ENCODE measurements at places on chromosomes 4 and X. TPM values are rescaled to one million over a fixed set of nuclear protein-coding genes. Genes with fewer than 3 reads are reported as not detected.

CENPVL1 gene
- 0.17 TPM for total RNA-seq

MAGEB4 gene
- not detected for total RNA-seq

SATL1 gene
- 0.06 TPM for total RNA-seq

HELT gene
- total RNA-seq = not detected

ARX gene
- not detected for total RNA-seq

DHX15 gene
- total RNA-seq = 84.5 TPM

PABPC1L2B gene
- not detected for total RNA-seq

SLC4A4 gene
- total RNA-seq = 225 TPM

RAB41 gene
- total RNA-seq = not detected

MTNR1A gene
- not detected for total RNA-seq

GAGE12F gene
- total RNA-seq = 0.86 TPM

BST1 gene
- total RNA-seq = 12.7 TPM

ZCCHC18 gene
- 1.0 TPM for total RNA-seq

MAGEA1 gene
- total RNA-seq = not detected

NRK gene
- total RNA-seq = 4.3 TPM

HCCS gene
- 24.9 TPM for total RNA-seq

MXRA5 gene
- total RNA-seq = 5.3 TPM

KLHL4 gene
- total RNA-seq = 1.9 TPM

MSX1 gene
- total RNA-seq = 1.2 TPM

ZRSR2 gene
- total RNA-seq = 11.7 TPM

NR0B1 gene
- not detected for total RNA-seq

SFRP2 gene
- 34.0 TPM for total RNA-seq

REELD1 gene
- 0.43 TPM for total RNA-seq

EGF gene
- 1.6 TPM for total RNA-seq

TEX11 gene
- total RNA-seq = 0.14 TPM

STK32B gene
- total RNA-seq = 4.1 TPM

SOX3 gene
- total RNA-seq = not detected

WAS gene
- total RNA-seq = 11.5 TPM

SCRG1 gene
- total RNA-seq = 8.4 TPM

KCTD8 gene
- 0.86 TPM for total RNA-seq

ADAM29 gene
- total RNA-seq = not detected

RHOH gene
- 7.9 TPM for total RNA-seq

ITIH6 gene
- not detected for total RNA-seq

GPM6B gene
- total RNA-seq = 6.8 TPM

ODAM gene
- not detected for total RNA-seq

NXF2 gene
- total RNA-seq = not detected

HSFX3 gene
- total RNA-seq = not detected

NUP62CL gene
- total RNA-seq = 3.2 TPM

MEPE gene
- total RNA-seq = not detected

KLF8 gene
- 5.0 TPM for total RNA-seq

PAK3 gene
- 1.0 TPM for total RNA-seq

Data from mucosa of gallbladder (tissue), 1 donor.